ENCODE measurements at places on chromosomes 2 and 18. TPM values are rescaled to one million over a fixed set of nuclear protein-coding genes. Genes with fewer than 3 reads are reported as not detected.

Gene POTEI
- not detected for total RNA-seq

DNA sequence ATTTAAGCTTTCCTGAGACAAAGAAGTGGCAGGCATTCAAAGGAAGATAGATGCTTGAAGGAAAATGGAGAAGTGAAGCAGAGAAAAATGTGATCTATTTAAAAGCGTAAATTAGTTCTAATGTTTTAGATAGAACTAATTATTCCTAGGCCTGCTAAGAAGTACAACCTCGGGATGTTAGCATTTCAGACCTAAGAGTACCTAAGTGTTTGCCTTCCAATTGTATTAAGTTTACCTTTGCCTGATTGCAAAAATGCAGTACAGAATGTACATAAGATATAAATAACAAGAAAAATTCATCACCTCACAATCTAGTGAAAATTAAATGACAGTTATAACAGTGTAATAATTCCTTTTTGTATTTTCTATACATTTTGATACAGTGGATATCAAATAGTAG, 71.1 kb upstream of the HNMT start:
- no peak for DNase-seq

DNA sequence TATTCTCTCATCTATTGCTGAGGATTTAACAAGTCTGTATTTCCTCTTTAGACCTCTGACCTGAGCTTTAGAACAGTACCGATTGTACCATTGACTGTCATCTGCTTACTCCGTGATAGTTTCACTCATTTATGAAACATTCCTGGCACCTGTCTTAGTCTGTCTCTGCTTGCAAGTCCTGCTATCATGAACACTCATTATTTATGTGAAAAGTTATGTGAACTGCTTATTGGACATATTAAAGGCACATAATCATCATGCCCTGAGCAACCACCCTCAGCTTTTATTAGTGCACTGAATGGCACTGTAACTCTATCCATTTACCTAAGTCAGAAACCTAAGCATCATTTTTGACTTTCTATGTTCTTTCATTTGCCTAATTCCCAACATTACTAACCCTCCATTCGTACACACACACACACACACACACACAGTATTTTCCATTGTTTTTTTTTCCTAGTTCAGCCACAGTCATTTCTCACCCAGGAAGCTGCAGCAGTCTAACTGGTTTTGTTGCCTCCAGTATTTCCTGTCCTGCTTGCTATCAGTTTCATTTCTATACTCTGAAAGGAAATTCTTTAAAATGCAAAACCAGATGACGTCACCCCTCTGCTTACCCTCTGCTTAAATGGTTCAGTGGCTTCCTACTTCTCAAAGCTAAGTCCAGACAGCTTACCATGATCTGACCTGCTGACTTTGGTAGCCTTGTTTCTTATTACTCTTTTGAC, 146.1 kb downstream of the HAUS1 start:
- DNase-seq, result peak; percentile 80

DNA sequence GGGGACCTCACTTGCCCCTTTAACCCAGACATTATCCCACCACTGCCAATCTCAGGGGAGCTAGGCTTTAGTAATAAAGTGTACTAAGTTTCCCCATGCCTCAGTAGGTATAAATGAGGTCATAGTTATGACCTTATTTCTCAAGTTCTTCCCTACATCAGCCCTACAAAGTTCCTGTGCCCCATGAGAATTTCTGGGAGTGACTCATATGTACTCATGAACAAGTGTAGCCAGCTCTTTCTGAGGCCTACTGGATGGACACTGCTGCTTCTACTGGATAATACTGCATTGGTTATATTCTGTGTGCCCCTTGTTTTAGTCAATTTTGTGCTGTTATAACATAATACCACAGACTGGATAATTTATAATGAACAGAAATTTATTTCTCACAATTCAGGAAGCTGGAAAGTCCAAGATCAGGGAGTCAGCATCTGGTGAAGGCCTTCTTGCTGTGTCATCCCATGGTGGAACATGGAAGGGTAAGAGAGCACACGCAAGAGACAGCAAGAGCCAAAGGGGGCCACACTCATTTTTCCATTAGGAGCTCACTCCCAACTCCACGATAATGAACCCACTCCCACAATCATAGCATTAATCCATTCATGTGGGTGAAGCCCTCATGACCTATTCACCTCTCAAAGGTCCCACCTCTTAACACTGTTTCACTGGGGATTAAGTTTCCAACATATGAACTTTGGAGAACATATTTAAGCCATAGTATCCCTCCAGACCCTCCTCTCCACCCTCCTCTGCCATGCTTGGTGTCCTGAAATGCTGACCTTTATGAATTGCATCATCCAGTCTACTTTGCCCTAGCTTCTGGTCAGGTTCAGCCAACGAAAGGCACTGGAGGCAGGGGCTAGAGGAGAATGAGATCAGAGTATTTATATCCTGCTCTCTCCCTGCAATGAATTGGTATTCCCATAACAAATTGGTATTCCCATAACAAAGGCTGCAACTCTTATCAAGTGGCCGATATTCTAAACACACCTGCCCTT, 25.4 kb upstream of the ST3GAL5 start:
- DNase-seq, result peak; percentile 82
